Psoas muscle (tissue), 8 donors: ENCODE measurements at places on chromosomes 12 and 14. TPM values are rescaled to one million over a fixed set of nuclear protein-coding genes. Genes with fewer than 3 reads are reported as not detected.

- H3K27ac ChIP-seq = peak overlapping the region; percentile 79
- H3K36me3 ChIP-seq = peaks cover 31% of the 10 kb centered on the region
- no peaks in the 10 kb centered on the region for H3K27me3 ChIP-seq
- no peak overlapping the region for H3K4me3 ChIP-seq
- peaks cover 31% of the 10 kb centered on the region for H3K4me1 ChIP-seq
These were observed 8.4 kb downstream of the TMEM19 start for GRCh38 chr12:71694099-71694820.

GRCh38 chr12:66111605-66112004 is 18.9 kb downstream of the LLPH start:
- no peaks in the 10 kb centered on the region for H3K36me3 ChIP-seq
- DNase-seq = no peak
- no peak overlapping the region for H3K4me3 ChIP-seq
- no peaks in the 10 kb centered on the region for H3K4me1 ChIP-seq
- no peaks in the 10 kb centered on the region for H3K27me3 ChIP-seq

- no peak overlapping the region for H3K27ac ChIP-seq
- no peaks in the 10 kb centered on the region for H3K4me1 ChIP-seq
- H3K4me3 ChIP-seq = no peak overlapping the region
- DNase-seq = no peak
- no peaks in the 10 kb centered on the region for H3K27me3 ChIP-seq
These were observed 11.4 kb downstream of the PRORP start for GRCh38 chr14:35133542-35134328.

GRCh38 chr12:57621497-57622292 is 10.5 kb downstream of the ARHGEF25 start:
- H3K36me3 ChIP-seq = no peaks in the 10 kb centered on the region
- H3K4me3 ChIP-seq = peak overlapping the region; percentile 61
- peak; percentile 81 for DNase-seq
- peaks cover 7% of the 10 kb centered on the region for H3K4me1 ChIP-seq
- H3K27me3 ChIP-seq = peaks cover 64% of the 10 kb centered on the region

Gene RND1
- total RNA-seq = not detected

Gene CLEC2A
- total RNA-seq = not detected

DNA sequence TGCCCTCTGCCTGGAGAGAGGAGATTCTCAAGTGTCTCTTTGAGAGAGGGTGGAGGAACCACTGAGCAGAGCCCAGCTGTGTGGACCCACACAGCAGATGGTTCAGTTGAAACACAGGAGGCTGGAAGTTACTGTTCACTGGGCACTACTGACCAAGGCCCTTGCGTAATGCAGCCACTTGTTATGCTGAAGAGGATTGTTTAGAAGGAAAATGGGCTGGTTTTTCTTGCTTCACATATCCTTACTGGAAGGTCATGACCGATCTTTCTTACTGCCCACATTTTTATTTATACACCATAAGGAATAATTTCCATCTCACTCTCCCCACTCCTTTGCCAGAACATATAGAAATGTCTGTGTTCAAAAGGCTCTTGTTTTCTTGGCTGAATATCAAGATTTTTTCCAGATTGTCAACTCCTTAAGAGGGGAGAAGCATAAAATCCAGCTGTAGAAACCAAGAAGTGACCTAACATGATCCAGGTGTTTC is 375.1 kb upstream of the DDHD1 start:
- H3K36me3 ChIP-seq = no peaks in the 10 kb centered on the region
- no peak overlapping the region for H3K4me3 ChIP-seq
- H3K4me1 ChIP-seq = no peaks in the 10 kb centered on the region
- H3K27me3 ChIP-seq = no peaks in the 10 kb centered on the region
- DNase-seq = peak; percentile 14
- no peak overlapping the region for H3K27ac ChIP-seq

Gene KLRC3
- not detected for total RNA-seq
